ENCODE measurements at places on chromosomes 6 and 20. TPM values are rescaled to one million over a fixed set of nuclear protein-coding genes. Genes with fewer than 3 reads are reported as not detected.

The VWA7 gene
- total RNA-seq, result not detected

The MICB gene
- total RNA-seq, result 60.0 TPM

The MAP7 gene
- not detected for total RNA-seq

The C6orf163 gene
- 0.88 TPM for total RNA-seq

The CDSN gene
- not detected for total RNA-seq

The GPLD1 gene
- total RNA-seq, result 0.34 TPM

The BRD2 gene
- 76.3 TPM for total RNA-seq

The RAB44 gene
- not detected for total RNA-seq

The NANP gene
- total RNA-seq, result 7.6 TPM

The CPNE5 gene
- total RNA-seq, result not detected

The SULF2 gene
- 2.2 TPM for total RNA-seq

The BLOC1S5 gene
- total RNA-seq, result 22.0 TPM

All from SJSA1 (cell line).